ENCODE measurements at places on chromosomes 2 and 18.

DNA sequence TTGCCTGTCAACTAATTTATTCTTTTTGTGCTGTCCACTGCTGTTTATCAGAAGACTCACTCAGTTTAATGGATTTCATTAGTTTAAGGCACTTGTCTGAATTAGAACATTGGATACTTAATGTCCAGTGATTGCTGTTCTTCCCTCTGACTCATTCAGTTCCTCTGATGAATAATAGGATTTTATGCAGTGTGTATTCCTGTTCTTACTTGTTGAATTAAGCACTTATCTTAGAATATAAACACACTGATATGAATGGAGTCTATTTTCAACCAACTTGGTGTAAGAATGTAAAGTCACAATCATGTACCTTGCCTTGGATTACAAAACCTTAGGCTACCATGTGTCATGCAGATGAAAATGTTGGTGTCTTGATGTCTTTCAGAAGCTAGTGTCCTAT is 87.0 kb upstream of the PROKR1 start:
- DNase-seq = peak; percentile 89

DNA sequence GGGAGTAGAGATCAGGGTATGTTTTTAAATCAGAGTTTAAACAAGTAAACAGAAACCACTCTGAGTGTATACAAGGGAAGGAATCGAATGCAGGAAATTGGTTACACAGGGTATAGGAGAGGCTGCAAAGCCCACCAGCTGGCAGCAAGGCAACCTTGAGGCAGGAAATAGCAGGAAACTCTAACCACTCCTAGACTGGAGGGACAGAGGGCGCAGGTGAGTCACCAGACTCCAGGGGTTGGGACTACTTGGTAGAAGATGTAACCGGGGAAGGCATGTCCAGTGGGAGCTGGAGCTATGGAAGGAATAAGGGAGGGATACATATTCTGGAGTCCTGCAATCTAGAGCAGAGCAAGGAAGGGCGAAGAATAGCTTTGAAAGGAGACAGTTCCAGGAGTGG is 152.3 kb downstream of the MEIS1 start:
- DNase-seq = peak; percentile 44

- no peak for DNase-seq
These were observed 693.9 kb upstream of the ID2 start for GRCh38 chr2:7987992-7988391.

- no peak for DNase-seq
These were observed 105.0 kb downstream of the PDCL3 start for GRCh38 chr2:100667801-100668200.

DNA sequence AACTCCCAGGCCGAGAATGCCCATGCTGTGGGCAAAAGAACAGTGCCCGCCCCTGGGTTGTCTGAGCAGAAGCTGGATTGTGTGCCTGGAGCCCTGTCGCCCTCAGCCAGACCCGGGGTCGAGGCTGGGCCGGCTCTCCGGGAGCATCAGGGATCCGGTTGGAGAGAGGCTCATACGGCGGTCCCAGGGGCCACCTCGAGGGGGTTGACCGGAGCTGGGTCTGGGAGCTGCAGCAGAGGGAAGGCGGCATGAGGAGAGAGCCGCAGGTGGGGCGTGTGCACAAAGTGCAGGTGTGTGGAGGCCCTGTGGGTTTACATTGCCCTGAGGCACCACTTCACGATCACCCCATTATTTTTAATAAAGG is 39.5 kb downstream of the MBP start:
- DNase-seq = no peak

- peak; percentile 64 for DNase-seq
These were observed 6.8 kb upstream of the PCARE start for GRCh38 chr2:29080886-29081743.

DNA sequence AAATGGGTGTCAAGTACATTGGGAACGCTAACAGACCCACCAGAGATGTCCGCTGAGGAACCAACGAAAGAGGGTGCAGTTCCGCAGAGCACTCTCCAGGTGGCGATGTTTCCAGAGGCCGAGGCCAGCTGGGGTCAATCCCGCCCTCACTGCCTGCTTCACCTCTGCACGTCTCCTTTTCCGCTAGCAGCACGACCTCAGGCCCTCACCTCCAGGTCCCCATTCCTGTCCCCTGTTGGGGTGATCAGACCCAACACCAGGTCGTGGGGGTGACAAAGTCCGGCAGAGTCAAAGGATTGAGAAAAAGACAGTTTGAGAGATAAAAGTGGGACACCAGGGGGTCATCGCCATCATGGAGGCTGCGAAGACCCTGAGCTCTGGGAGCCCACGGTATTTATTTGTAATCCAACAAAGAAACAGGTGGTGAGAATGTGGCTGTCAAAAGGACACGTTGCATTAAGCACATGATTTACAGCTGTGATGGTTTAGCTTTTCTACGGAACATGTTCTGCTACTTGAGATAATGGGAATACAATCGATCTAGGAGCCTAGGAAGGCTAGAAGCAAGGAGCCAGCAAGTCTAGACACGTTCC is 27.3 kb downstream of the ZAP70 start:
- DNase-seq = no peak

DNA sequence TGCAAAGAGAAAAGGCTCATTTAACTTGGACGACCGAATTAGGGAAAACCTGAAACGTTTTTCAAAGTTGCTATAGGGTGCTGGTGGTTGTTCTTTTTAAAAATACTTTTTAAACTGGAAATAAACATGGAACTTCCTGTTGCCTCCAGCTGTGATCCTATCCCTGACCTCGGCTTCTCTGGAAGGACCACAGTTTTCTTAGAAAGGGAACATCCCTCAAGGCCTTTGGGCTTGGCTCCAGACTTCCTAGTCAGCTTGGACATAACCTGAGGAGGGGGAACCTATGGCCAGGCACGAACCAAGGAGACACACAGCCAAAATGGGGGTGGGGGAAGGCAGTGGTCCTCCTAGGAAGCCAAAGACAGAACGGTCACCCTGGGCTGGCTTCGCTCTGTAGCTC is 57.7 kb downstream of the CENPO start:
- DNase-seq = no peak

- no peak for DNase-seq
These were observed 40.6 kb upstream of the CCNYL1 start for GRCh38 chr2:207670887-207671286.

DNA sequence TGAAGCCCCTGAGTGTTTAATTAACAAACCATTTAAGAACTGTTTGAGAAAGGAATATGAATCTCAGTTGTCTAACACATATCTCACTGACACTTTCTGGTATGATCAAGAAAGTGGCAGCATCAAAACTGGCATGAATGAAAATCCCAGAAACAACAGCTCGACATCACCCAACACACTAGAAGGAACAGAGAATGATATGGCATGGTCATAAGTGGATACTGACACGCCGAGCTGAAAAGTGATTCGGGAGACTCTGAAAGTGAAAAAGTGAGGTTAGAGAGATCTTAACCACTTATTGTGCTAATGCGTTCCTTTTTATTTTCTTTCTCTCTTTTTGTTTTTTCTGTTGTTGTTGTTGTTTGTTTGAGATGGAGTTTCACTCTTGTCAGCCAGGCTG is 37.9 kb downstream of the MRPL35 start:
- DNase-seq = no peak

DNA sequence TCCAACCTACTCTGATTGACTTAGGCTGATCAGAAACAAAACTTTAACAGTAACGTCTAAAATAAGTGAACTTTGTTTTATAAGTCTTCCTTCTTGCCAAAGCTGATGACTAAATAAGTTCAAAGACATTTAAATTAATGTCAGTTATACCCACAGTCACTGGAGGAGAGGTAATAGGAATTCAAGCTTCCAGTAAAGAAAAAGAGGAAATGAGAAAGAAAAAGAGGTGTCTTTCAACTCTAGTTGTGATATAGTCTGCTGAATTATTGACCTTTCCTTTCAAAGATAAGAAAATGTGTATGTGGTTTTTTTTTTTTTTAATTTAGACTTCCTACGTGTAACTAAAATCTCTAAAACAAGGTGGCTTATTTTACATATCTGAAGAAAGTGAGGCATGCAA is 191.5 kb downstream of the SLC8A1 start:
- DNase-seq = no peak

- DNase-seq = peak; percentile 8
These were observed 39.1 kb downstream of the STK17B start for GRCh38 chr2:196131949-196132925.

- no peak for DNase-seq
These were observed 65.8 kb upstream of the GATA6 start for GRCh38 chr18:22103647-22104031.

DNA sequence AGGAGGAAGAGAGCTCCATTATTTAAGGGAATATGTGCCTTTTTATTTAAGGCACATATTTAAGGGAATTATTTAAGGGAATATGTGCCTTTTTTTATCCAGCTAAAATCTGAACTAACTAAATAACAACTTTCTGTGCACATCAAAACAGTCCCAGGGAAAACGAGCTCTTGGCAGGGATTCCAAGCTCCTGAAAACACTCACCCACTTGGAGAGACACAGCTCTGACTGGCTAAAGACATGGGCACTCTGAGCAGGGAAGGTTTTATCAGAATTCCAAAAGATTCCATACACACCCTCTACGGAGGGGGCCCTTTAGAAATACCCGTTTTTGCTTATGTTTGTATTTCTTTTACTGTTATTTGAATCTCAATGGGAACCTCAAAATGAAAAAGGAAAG is 181.0 kb downstream of the ZNF516 start:
- no peak for DNase-seq

GRCh38 chr2:165617741-165618481 is 148.4 kb downstream of the CSRNP3 start:
- no peak for DNase-seq

GRCh38 chr2:232225429-232225828 is 153.1 kb upstream of the ALPP start:
- DNase-seq = no peak

DNA sequence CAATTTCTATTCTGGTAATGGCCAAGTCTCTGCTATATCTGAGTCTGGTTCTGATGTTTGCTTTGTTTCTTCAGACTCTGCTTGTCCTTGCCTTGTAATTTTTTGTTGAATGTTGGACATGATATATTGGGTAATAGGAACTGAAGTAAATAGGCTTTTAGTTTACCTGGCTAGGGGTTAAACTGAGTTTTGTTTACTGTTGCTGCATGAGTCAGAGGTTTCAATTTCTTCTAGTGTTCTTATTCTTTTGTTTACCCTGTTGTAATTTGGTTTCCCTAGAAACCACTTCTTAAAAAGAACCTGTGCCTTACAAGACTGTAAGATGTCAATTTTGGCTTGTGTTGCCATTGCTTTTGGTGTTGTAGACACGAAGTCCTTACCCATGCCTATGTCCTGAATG is 285.0 kb upstream of the KCNH7 start:
- DNase-seq = peak; percentile 45
